ENCODE measurements at places on chromosomes 5 and 9.

DNA sequence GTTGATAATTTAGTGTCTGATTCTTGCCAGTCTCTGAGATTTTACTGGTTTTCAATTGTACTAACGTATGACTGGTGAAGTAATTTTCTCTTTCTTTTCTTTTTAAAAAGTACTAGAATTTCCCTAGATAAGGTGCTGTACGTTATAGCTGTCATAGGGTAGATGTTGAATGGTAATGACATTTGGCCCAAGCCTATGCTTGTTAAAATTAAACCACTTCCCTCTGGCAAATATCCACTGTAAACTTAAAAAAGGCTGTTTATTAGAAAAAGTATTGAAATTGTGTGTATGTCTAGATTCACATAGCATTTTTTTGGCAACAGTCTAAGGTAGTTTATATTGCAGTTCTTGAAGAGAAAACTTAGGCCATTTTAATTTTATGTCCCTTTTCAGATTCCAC is 97.6 kb downstream of the NNT start:
- no peak for DNase-seq

GRCh38 chr9:79384091-79384490 is 187.7 kb upstream of the TLE4 start:
- no peak for DNase-seq

DNA sequence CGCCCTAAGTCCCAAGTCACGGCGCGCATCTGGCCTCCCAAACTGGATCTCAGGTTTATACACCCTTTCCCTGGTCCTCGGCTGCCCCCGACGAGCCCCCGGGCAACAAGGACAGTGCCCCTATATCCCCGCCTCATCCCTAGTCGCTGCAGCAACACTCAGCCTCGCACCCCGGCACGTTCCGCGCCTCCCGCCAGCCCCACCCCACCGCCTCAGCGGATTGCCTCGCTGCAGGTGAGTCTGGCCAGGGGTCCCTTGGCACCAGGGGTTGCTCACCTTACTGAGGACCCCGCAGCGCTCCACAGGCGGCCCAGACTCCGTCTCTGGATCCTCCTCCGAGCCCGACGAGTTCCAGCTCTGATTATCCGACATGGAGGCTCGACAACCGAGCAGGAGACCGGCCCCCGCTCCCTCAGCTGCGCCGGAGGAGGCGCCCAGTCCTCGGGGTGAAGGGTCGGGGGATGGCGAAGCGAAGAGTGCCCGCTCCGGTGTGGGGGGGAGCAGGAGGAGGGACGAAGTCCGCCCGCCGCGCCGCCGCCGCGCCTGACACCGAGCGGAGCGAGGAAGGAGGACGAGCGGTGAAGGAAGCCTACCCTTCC is 494 bp downstream of the CERT1 start:
- peak; percentile 56 for DNase-seq

DNA sequence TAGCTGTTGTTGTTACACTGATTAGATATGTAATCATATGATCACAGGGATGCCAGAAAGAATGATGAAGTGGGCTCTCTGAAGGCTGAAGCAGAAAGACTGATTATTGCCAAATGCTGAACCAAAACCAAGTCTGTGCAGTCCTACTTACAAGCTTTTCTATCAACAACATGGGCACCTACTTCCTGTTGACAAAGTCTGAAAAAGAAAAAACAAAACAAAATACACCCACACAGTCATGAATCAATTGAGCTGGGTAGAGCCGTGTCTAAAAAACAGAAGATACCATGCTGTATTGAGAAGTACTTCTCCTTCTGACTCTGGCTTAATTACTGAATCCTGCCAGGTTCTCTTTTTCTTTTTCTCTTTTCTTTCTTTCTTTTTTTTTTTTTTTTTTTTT is 363.4 kb downstream of the RAB3C start:
- no peak for DNase-seq

DNA sequence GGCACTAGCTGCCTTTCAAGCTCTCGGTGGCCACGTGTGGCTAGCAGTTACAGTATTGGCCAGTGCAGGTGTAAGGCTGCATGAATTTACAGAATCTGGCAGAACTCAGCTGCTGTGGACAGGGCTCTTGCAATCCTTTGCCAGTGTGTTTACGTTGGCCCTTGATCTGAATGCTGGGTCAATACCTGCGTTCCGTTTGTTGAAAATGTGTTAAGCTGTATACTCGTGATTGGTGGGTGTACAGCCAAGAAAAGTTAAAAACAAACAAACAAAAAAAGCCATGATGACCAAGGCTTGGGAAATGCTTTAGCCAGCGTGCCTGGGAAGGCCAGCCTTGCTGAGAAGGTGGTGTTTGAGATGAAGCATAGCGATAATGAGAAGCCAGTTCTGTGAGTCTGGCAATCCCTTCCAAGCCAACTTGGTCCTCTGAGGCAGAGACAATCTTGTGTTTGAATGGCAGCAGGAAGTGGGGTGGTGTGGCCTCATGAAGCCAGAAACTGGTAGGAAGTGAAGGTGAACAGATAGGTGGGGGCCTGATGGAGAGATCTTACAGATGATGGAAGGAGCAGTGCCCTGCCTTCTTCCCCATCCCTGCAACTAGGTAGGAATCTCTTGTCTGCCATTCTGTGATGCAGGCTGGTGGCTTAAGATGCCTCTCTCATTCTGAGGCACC is 820 bp upstream of the CFAP90 start:
- no peak for DNase-seq

DNA sequence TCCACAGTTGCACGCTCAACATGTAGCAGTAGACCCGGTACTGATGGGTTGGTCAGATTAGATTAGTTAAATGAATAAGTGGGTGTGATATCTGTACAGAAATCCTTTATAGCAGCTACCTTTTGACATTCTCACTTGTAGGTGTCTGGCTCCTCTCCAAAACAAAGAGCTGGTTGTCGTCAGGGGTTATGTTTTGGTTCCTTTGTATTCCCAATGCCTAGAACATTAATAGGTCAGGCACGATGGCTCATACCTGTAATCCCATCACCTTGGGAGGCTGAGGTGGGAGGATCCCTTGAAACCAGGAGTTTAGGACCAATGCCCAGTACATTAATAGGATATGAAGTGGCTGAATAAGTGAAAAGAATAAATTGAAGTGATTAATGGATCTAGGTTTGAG is 182.1 kb downstream of the SNCAIP start:
- DNase-seq, result no peak

- DNase-seq, result no peak
These were observed 391.6 kb upstream of the CHD1 start for GRCh38 chr5:99320436-99320835.

- DNase-seq, result no peak
These were observed 26.1 kb downstream of the SPDL1 start for GRCh38 chr5:169609716-169610115.

- peak; percentile 64 for DNase-seq
These were observed 31.4 kb upstream of the ANKH start for GRCh38 chr5:14902826-14903560.
